ENCODE measurements at places on chromosomes 1 and 21. TPM values are rescaled to one million over a fixed set of nuclear protein-coding genes. Genes with fewer than 3 reads are reported as not detected.

DNA sequence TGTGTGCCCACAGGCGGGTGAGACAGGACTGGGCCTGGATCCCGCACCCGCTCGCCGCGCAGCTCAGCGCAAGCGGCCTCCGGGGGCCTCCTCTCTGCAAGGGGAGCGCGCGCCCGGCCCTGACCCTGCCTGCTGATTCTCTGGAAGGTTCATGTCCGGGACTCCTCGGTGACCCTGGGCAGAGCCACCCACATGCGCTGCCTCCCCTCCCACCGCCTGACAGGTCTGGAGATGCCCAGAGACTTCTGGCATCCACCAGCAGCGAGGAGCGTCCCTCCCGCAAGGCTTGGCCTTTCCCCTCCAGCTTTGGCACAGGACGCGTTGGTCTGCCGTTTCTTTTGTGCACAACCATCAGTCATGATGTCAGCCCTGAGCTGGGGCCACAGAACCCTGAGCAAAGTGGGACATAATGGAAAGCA, 42.0 kb upstream of the COL6A2 start:
- DNase-seq: peak; percentile 48

DNA sequence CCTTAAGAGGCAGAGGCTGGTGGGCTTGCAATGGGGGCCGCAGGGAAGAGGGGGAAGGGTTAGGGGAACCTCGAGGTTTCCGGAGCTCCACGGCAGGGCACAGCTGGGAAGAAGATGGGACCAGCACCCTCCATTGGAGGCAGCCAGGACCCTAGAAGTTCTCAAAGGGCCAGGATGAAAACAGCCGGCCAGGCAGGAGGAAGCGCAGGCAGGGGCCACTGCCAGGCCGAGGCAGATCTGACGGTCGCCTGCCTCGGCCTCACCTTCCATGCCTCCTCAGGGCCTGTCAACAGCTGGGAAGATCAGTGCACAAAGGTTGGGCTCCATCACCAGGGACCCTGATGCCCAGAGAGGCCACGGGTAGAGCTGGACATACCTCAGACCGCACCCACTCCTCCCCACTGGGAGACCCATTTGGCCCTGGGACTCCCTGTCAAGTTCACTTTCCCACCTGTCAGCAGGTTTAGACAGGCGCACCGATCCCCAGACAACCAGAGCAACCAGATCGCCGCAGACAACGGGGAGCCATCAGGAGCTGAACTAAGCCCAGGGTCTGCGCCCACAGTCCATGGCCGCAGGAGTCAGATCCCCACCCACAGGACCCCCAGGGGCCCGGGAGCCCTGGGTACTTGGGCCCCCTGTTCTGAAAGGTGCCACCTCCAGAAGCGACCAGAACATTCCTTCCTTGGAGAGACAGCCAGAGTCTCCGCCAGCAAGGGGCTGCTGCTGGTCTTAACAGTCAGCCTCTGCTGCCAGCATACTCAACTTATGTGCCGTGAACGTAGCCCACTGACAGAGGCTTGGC, 2.2 kb downstream of the SLC19A1 start:
- peak; percentile 55 for DNase-seq

DNA sequence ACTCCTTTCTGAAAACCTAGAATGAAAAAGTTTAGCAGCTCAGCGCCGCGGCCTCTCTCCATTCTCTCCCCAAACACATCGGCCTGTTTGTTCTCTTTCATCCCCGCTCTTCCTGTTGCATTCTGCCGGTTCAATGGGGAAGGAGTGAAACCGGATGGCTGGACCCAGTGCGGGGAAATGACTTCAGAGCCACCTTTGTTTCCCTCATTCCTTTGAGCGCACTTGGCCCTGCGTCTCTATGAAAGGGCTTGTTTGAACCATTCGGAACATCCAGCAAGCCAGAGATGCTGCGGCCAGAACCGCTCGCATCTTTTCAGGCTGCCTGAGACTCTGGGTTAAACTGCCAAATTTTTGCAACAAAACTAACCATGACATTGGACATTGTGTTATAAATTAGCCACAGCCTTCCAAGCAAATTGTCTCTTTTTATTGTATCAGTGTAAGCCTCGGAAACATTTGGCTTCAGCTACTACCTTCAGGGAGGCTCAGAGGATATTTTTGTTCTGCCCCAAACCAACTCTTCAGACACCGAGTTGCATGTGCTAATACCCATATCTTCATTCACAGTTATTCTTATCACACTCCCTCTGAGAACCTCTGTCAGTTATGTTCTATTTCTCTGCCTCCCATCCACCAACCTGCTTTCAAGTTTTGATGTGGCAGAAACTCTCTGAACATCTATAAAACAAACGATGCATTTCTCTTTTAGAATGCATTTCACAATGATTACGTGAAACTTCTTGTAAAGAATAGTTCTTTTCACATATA, 5.1 kb upstream of the OLIG1 start:
- peak; percentile 64 for DNase-seq

DNA sequence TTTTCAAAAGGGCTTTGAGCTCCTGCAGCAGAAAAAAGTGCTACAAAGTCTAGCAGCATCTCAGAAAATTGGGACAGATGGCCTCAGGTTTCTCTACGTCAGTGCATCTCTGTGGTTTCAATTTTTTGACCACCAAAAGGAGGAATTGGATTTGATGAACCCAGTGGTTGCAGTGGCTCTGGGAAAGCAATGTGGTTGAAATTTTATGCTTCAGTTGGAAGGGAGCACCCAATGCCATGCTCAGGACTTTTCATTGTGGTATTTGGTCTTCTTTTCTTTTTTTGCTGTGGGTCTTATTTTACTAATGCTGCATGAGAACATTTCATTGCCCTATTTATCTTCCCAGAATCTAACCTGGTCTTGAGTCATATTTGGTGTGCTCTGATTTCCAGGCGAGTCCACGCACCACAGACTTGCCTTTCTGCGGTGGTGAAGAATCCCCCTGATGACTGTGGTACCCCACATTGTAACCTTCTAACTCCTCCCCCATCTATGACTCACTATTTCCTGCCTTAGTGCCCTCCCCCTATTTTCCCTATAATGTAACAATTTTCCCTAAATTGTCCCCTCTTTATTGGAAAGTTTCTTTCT, 56.7 kb downstream of the S1PR1 start:
- no peak for DNase-seq

SERTAD4 gene
- 8.7 TPM for total RNA-seq

DEPDC1 gene
- total RNA-seq: 66.5 TPM

GRCh38 chr1:43204394-43204793, 32.3 kb downstream of the CFAP57 start:
- DNase-seq: no peak
